A549 treated with GW870086 at 1 μM for 4 hours (cell line): ENCODE measurements at places on chromosomes 12 and 14. TPM values are rescaled to one million over a fixed set of nuclear protein-coding genes. Genes with fewer than 3 reads are reported as not detected.

TTC9 gene
- total RNA-seq = 3.0 to 3.6 TPM (median 3.3 TPM) in 5 replicates

TIMM9 gene
- total RNA-seq = 66.5 to 80.5 TPM (median 73.7 TPM) in 5 replicates

DAO gene
- total RNA-seq = not detected in 5 replicates

SDR9C7 gene
- total RNA-seq = 0.09 TPM in 1 of 5 replicates, not detected in the others

STAT2 gene
- 9.8 to 13.2 TPM (median 11.6 TPM) in 5 replicates for total RNA-seq
